Muscle of leg (tissue), 16 donors: ENCODE measurements at places on chromosomes 1 and 21. TPM values are rescaled to one million over a fixed set of nuclear protein-coding genes. Genes with fewer than 3 reads are reported as not detected.
A peak's percentile ranks its signal among the peaks of the same experiment; 100 is the strongest.

Gene CCDC30
- total RNA-seq, result 1.7 TPM

Gene C21orf58
- 4.0 TPM for total RNA-seq

Gene LCE1F
- not detected for total RNA-seq

Gene CLDN19
- total RNA-seq, result 0.53 TPM

Gene IL20
- not detected for total RNA-seq

Gene FBXO44
- total RNA-seq, result 4.8 TPM

Gene PGBD5
- total RNA-seq, result 10.3 TPM

Gene FCER1G
- 6.9 TPM for total RNA-seq

GRCh38 chr1:225425201-225425786 is 2.5 kb downstream of the LBR start:
- H3K4me3 ChIP-seq, result no peak overlapping the region
- peaks cover 2% of the 10 kb centered on the region for H3K36me3 ChIP-seq
- H3K27me3 ChIP-seq, result peaks cover 3% of the 10 kb centered on the region
- peaks cover 23% of the 10 kb centered on the region for H3K4me1 ChIP-seq
- no peak for DNase-seq

- no peak overlapping the region for H3K27ac ChIP-seq
- peaks cover 15% of the 10 kb centered on the region for H3K4me1 ChIP-seq
- peak; percentile 74 for DNase-seq
- no peaks in the 10 kb centered on the region for H3K36me3 ChIP-seq
- no peak overlapping the region for H3K4me3 ChIP-seq
Measured at GRCh38 chr1:119587341-119587740, 60.7 kb downstream of the ZNF697 start.

DNA sequence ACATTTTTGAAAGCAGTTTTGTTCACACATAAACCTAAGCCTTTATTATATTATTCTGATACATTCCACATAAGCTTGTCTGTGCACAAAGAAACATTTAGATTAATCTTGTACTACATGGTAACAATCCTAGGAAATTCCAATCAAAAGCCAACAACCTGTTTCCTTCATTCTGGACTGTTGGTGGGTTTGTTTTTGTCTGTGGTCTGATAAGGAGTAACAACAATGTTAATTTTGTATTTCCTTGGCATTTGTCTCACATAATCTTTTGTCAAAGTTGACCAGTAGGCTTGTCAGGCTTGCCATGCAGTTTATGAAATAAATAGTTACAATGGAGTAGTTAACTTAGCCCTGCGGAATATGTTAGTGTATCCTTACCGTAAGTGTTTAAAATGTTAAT is 183.3 kb downstream of the DHRS3 start:
- H3K36me3 ChIP-seq, result peaks cover 2% of the 10 kb centered on the region
- H3K4me1 ChIP-seq, result peaks cover 29% of the 10 kb centered on the region
- no peak for DNase-seq
- H3K27me3 ChIP-seq, result no peaks in the 10 kb centered on the region

DNA sequence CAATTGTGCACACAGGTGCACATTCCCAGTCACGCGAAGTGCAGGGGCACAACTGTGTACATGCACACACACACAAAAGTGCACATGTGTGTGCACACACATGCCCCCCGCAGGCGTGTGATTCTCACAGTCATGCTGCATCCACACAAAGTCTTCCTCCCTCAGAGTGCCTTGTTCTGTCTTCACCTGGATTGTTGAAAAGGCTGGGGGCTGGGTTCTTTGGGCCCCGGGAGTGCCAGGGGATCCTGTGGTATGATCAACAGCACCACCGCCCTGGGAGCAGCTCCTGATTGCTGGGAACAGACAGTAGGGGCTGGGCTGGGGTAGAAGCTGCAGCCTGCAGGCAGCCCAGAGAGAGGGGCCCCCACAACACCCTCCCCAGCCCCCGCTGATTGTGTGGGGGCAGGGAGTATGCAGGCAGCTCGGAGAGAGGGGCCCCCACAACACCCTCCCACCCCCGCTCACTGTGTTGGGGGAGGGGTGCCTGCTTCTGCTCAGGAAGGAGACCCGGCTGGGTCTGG is 3.4 kb downstream of the COL18A1 start:
- no peaks in the 10 kb centered on the region for H3K36me3 ChIP-seq
- DNase-seq, result no peak
- H3K4me3 ChIP-seq, result no peak overlapping the region

DNA sequence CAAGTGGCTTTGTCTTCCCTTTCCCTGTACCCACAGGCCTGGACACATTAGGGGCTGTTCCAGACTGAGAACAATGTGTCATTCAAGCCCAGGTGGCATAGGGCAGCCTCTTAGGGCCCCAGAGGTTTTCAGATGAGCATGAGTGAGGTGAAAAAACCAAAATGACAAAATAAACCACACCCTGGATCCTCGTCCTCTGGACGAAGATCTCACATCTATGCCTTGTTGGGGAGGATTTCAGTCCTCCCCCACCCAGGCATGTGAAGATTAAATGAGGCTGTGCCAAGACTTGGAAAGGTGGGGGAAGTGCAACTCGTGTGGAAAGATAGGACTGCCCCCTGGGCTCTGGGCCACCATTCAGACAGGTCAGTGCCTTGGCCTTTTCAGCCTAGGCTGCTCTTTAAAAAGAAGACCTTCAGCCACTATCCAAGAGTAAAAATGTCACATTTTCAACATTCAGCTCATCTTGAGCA is 32.8 kb upstream of the IL19 start:
- no peaks in the 10 kb centered on the region for H3K27me3 ChIP-seq
- H3K27ac ChIP-seq, result no peak overlapping the region
- no peak overlapping the region for H3K4me3 ChIP-seq
- peaks cover 18% of the 10 kb centered on the region for H3K4me1 ChIP-seq
- peaks cover 28% of the 10 kb centered on the region for H3K36me3 ChIP-seq

- H3K27me3 ChIP-seq, result peaks cover 10% of the 10 kb centered on the region
- peak overlapping the region; percentile 83 for H3K4me3 ChIP-seq
- peaks cover 7% of the 10 kb centered on the region for H3K4me1 ChIP-seq
- H3K27ac ChIP-seq, result peak overlapping the region; percentile 44
- peak; percentile 43 for DNase-seq
- H3K36me3 ChIP-seq, result no peaks in the 10 kb centered on the region
Measured at GRCh38 chr1:72281637-72282270, 585 bp downstream of the NEGR1 start.

DNA sequence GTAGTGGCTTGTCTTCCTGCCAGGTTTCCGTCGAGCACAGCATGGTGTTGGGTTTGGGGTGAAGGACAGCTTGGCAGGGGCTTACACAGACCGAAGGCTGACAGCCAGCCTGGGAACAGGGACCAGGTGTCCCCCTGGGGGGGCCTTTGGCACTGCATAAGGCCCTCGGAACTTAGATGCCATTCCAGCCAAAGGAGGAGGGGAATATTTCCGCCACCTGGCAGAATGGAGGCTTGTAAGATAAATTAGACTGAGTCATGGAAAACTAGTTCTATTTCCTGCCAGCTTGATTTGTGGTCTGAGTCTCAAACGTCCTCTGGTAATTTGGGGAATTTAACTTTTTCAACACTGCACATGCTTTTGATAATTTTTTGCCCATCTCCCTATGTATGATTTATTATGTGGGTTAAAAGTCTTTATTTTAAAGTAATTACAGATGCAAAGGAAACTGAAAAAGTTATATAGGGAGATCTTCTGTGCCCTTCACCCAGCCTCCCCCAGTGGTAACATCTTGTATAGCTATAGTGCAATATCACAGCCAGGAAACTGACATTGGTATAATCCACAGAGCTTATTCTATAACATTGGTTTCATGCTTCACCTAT is 11.5 kb upstream of the TMEM51 start:
- H3K36me3 ChIP-seq, result no peaks in the 10 kb centered on the region
- peak; percentile 70 for DNase-seq
- H3K27ac ChIP-seq, result no peak overlapping the region
- H3K4me1 ChIP-seq, result peaks cover 14% of the 10 kb centered on the region
- H3K27me3 ChIP-seq, result peaks cover 3% of the 10 kb centered on the region
- no peak overlapping the region for H3K4me3 ChIP-seq

- H3K27ac ChIP-seq, result no peak overlapping the region
- DNase-seq, result no peak
- peaks cover 12% of the 10 kb centered on the region for H3K4me1 ChIP-seq
- no peak overlapping the region for H3K4me3 ChIP-seq
- peaks cover 2% of the 10 kb centered on the region for H3K27me3 ChIP-seq
Measured at GRCh38 chr1:40945491-40945973, 34.0 kb upstream of the CTPS1 start.

GRCh38 chr21:20971296-20971921 is 26.8 kb upstream of the NCAM2 start:
- no peak overlapping the region for H3K27ac ChIP-seq
- no peaks in the 10 kb centered on the region for H3K27me3 ChIP-seq
- no peaks in the 10 kb centered on the region for H3K4me1 ChIP-seq
- no peaks in the 10 kb centered on the region for H3K36me3 ChIP-seq

DNA sequence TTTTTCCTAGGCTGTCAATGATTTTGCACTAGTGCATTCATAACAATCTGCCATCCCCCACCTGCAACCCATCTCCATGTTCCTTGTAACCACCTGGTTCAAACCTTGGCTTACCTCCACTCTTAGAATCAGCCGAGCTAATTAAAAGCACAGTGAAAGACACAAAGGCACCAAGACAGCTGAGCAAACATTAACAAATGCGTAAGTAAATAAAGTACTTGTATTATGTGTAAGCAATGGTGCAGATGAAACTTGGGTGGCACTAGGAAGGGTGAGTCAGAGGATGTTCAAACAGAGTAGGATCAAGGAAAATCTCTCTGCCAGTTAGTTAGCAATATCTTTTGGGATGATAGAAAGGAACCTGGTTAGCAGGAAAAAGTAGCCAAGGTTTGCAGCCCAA is 5.1 kb upstream of the FOXJ3 start:
- no peak for DNase-seq
- no peak overlapping the region for H3K4me3 ChIP-seq
- H3K27me3 ChIP-seq, result no peaks in the 10 kb centered on the region
- no peak overlapping the region for H3K27ac ChIP-seq

DNA sequence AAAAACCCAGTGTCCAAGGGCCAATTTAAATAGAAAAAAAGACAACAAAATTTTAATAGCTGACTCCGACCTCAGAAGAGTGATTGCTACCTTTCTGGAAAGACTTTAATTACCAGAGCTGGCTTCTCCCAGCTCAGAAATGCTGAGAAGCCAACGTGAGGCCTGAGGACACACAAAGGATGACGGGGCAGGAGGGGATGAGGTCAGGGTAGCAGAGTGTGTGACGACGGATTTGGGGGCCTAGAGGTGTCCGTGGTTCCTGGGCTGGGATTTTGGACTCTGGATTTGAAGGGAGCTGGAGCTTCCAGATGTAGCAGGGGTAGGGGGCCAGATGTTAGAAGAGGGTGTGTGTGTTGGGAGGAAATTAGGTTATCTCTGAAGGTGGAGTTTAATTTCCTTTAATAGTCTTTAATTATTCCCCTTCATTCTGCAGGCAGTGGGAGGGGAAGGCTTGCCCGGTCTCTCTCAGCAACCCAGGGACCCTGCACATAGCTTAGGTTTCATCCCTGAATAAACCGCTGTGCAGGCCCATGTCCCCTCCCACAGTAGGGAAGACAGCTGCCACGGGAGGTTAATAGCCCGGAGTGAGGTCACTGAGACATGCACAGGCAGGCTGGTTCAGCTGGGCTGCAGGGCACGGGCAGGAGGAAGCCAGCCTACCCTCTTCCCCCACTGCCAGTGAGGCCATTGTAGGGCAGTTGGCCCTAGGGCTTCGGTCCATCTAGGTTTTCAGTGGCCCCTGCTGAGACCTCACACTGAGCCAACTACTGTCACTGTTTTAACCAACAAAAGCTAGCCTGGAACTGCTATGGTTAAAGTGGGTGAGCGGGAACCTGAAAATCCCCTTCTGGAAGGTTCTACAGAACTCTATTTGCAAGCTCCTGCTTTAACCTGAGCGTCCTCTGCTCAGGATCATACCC is 3.8 kb upstream of the PADI3 start:
- no peak overlapping the region for H3K27ac ChIP-seq
- H3K4me1 ChIP-seq, result peaks cover 22% of the 10 kb centered on the region
- no peaks in the 10 kb centered on the region for H3K36me3 ChIP-seq
- peak; percentile 50 for DNase-seq
- H3K4me3 ChIP-seq, result no peak overlapping the region
